Thymus (tissue), 14 donors: ENCODE measurements at places on chromosomes 3 and 15. TPM values are rescaled to one million over a fixed set of nuclear protein-coding genes. Genes with fewer than 3 reads are reported as not detected.

- no peak for DNase-seq
Observed at GRCh38 chr3:192215-192929, 4.2 kb upstream of the CHL1 start.

DNA sequence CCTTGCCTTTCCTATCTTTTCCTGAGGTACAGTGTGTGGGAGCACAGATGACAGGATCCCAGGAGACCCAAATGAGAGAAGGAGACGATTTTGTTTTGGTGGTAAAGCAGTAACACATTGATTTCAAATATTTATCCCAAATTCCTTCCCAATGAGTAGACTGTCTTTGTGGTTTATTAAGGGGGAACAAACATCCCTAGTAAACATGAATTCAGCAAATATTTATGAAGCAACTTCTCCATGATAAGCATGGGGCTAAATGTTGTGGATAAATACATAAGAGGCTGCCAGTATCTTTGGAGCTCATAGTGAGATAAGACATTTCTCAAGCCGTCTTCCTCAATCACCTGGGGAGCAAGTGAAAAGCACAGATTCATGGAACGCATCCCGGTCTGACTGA, 460.8 kb upstream of the CFAP20DC start:
- no peak for DNase-seq

- DNase-seq: no peak
Observed at GRCh38 chr3:1987980-1988379, 110.7 kb upstream of the CNTN4 start.

- no peak for DNase-seq
Observed at GRCh38 chr15:70518201-70519003, 245.0 kb downstream of the UACA start.

- DNase-seq: no peak
Observed at GRCh38 chr3:194301730-194302129, 49.4 kb downstream of the CPN2 start.

DNA sequence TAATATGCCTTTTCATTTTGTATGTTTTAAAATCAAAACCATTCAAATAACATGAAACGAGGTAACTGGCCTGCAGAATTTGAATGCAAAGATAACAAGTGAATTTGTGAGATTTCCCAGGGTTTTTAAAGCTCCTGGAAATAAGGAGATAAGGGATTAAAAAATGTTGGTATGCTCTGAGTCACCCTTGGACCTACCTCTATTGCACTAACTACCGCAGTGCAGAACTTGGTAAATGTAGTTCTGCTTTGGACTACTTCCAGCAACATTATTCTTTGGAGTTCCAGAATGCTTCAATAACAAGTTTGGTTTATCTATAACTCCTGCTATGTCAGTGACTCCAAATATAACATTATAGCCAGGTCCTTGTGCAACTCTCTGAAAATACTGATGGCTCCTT, 201.7 kb downstream of the GAP43 start:
- no peak for DNase-seq

- DNase-seq: no peak
Observed at GRCh38 chr3:171277456-171278298, 182.5 kb downstream of the TNIK start.

DNA sequence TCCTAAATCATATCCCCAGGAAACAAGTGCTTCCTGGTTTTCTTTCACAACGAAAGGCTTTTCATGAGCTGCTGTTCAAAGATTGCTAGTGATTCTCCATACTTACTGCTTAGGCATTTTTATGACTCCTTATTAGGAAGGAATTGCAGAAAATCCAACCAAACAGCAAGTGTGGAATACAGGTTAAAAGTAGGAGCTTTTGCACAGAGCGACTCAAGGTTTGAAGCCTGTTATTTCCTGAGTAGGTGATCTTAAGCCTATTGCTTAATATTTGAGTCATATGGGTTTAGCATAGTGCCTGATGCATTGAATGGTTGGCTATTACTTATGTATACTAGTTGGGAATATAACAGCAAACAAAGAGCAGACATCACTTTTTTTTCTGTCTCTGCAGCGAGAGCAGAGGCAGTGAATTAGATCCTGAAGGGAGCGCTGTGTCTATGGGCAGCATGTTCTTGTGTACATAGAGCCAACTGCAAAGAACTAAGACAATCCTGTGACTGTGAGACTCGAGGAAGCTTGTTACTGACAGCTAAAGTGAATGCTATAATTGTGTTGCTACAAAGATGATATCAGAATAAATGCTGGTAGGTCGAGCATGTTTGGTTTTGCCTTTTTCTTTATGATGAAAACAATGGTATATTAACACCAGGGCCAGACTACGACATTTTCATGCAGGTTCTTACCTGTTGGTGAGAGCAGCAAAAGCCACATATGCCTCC, 6.3 kb downstream of the TM4SF1 start:
- no peak for DNase-seq

- no peak for DNase-seq
Observed at GRCh38 chr3:58991026-58991425, 58.8 kb downstream of the CFAP20DC start.

DNA sequence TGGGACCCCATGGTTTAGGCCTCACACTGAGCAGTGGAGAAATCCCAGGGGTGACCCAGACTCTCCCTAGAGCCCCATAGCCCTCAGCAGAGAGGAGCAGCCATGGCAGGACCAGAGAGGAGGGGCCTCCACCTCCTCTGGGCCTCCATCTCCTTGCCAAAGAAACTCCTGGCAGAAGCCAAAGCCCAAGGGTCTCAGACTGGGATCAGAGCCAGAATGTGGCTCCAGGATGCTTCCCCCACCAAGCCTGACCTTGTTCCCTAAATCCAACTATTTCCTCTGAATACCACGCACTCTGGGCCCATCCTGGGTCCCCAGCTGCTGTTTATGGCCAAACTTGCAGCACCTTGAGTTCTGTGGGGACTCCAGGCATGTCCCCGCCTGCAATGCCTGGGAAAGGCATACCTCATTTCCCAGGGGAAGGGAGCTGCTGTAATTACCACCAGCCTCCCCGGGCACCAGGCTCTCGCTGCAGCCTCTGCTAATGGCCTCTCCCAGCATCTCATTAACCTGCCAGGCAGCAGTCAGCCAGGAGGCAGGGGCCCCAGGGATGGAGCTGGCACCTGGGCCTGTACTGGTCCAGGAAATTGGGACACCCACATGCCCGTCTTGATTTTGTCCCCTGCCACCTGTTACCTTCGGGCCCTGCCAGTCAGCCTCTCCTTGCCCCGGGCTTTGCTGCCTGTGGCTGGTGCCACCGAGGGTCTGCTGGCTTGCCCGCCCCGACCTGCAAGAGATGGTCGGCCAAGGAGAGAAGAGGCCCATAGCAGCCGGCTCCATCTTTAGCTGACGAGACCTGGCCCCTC, 4.6 kb downstream of the CCDC9B start:
- no peak for DNase-seq

DNA sequence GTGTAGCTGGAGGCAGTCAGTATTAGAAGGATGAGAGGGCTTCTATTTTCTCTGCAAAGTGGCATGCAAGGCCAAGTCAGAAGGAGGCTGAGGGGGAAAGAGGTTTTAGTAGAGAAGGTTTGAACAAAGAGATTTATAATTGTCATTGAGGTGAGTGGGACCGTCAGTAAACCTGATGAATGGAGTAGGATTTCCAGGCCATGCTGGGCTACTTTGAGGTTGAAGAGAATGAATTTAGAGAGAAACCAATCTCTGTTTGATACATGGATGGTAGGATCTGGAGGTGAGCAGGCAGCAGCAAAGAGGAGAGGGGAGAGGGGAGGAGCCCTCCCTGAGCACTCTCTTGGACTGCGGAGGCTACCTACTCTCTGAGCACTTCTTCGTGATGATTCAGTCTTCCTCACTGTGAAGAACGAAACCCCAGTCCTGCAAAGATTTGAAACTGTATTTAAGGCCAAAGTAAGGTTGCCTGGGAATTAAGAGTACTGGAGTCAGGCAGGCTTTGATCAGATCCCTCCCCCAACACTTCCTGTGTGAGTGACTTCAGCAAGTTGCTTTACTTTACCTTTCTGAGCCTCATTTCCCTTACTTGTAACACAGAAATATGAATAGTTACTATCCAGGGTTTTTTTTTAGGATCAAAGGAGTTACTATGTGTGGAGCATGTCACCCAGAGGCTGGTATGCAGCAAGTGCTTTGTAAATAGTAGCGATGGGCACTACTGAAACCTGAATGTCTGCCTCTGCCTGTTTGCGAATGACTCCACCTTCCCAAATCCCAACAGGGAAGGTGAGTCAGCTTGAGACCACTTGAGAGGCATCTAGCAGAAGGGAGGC, 75.8 kb downstream of the RPL39L start:
- DNase-seq: peak; percentile 65

GRCh38 chr3:194750491-194750828, 64.8 kb downstream of the FAM43A start:
- no peak for DNase-seq

DNA sequence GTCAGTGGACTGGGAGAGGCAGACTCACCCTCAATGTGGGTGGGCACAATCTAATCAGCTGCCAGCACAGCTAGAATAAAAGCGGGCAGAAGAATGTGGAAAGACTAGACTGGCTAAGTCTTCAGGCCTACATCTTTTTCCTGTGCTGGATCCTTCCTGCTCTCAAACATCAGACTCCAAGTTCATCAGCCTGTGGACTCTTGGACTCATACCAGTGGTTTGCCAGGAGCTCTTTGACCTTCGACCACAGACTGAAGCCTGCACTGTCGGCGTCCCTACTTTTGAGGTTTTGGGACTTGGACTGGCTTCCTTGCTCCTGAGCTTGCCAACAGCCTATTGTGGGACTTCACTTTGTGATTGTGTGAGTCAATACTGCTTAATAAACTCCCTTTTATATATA, 68.0 kb downstream of the CNTN3 start:
- no peak for DNase-seq

DNA sequence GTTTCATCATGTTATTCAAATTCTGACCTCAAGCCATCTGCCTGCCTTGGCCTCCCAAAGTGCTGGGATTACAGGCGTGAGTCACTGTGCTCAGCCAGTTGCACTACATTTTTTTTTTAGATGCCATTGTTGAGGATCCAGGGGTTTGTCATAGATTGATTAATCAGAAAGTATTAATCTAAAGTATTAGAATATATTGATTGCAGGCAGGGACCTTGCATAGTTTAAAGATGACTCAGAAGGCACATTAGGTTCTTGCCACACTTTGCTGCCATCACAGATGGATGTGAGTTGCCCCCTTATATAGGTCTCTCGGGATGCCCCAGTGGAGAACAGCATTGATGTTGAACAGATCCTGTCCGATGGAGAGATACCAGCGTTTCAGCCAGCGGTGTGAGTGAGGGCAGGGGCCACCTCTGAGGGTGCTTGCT, 41.1 kb downstream of the IGF1R start:
- no peak for DNase-seq

GRCh38 chr15:77739591-77740378, 107.1 kb upstream of the LINGO1 start:
- DNase-seq: no peak

- DNase-seq: no peak
Observed at GRCh38 chr3:175659670-175660350, 800.7 kb downstream of the NAALADL2 start.

GRCh38 chr3:143849854-143850549, 1.7 kb upstream of the SLC9A9 start:
- no peak for DNase-seq

- DNase-seq: no peak
Observed at GRCh38 chr15:91855684-91856489, 2.4 kb downstream of the SLCO3A1 start.

DNA sequence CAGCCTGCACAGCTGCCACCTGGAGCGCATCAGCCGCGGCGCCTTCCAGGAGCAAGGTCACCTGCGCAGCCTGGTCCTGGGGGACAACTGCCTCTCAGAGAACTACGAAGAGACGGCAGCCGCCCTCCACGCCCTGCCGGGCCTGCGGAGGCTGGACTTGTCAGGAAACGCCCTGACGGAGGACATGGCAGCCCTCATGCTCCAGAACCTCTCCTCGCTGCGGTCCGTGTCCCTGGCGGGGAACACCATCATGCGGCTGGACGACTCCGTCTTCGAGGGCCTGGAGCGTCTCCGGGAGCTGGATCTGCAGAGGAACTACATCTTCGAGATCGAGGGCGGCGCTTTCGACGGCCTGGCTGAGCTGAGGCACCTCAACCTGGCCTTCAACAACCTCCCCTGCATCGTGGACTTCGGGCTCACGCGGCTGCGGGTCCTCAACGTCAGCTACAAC, 20.4 kb downstream of the NRROS start:
- no peak for DNase-seq

- peak; percentile 61 for DNase-seq
Observed at GRCh38 chr3:10194328-10195071, 29.8 kb downstream of the IRAK2 start.

GRCh38 chr3:31048143-31048542, 153.7 kb upstream of the GADL1 start:
- no peak for DNase-seq

GRCh38 chr3:159448902-159449301, 539.7 kb upstream of the IL12A start:
- DNase-seq: no peak

The IL17RE gene
- total RNA-seq: 5.9 TPM

The RASL12 gene
- 2.7 TPM for total RNA-seq

The DTWD1 gene
- 21.9 TPM for total RNA-seq

The SUCLG2 gene
- 24.1 TPM for total RNA-seq

The TMC3 gene
- total RNA-seq: under 0.01 TPM

The GP9 gene
- 0.14 TPM for total RNA-seq

The ROBO1 gene
- total RNA-seq: 33.9 TPM

The RARRES1 gene
- 2.4 TPM for total RNA-seq

The GPR62 gene
- total RNA-seq: 0.05 TPM

The DNAH12 gene
- total RNA-seq: 0.14 TPM

The ADAMTS17 gene
- 10.4 TPM for total RNA-seq

The UTS2B gene
- total RNA-seq: 0.09 TPM
